ENCODE measurements at places on chromosomes 16 and 17. TPM values are rescaled to one million over a fixed set of nuclear protein-coding genes. Genes with fewer than 3 reads are reported as not detected.

The PSMB3 gene
- 144 TPM for total RNA-seq

The KCNH6 gene
- not detected for total RNA-seq

The MNT gene
- 30.4 TPM for total RNA-seq

- H3K27ac ChIP-seq = peak within 1 kb of the TSS; percentile 100
- H3K36me3 ChIP-seq = peaks cover 2% of the 10 kb centered on the region
- peak within 1 kb of the TSS; percentile 97 for H3K4me3 ChIP-seq
Observed at GRCh38 chr16:85010931-85011845, at the start of gene ZDHHC7. Gene ZDHHC7, minus strand, starts transcription at chr16:85011535. Its CDS starts 20,917 bp downstream, at chr16:84990618.
